ENCODE measurements at places on chromosomes 1 and 21. TPM values are rescaled to one million over a fixed set of nuclear protein-coding genes. Genes with fewer than 3 reads are reported as not detected.
A peak's percentile ranks its signal among the peaks of the same experiment; 100 is the strongest.

Gene QSOX1
- 505 TPM for total RNA-seq

Gene PBX1
- total RNA-seq, result 21.8 TPM

Gene OPTC
- total RNA-seq, result not detected

Gene FOXJ3
- 52.4 TPM for total RNA-seq

Gene TNFRSF4
- not detected for total RNA-seq

Gene AK5
- not detected for total RNA-seq

Gene AQP10
- total RNA-seq, result not detected

Gene DEPDC1
- 33.0 TPM for total RNA-seq

Gene TEX38
- not detected for total RNA-seq

Gene USH2A
- total RNA-seq, result not detected

DNA sequence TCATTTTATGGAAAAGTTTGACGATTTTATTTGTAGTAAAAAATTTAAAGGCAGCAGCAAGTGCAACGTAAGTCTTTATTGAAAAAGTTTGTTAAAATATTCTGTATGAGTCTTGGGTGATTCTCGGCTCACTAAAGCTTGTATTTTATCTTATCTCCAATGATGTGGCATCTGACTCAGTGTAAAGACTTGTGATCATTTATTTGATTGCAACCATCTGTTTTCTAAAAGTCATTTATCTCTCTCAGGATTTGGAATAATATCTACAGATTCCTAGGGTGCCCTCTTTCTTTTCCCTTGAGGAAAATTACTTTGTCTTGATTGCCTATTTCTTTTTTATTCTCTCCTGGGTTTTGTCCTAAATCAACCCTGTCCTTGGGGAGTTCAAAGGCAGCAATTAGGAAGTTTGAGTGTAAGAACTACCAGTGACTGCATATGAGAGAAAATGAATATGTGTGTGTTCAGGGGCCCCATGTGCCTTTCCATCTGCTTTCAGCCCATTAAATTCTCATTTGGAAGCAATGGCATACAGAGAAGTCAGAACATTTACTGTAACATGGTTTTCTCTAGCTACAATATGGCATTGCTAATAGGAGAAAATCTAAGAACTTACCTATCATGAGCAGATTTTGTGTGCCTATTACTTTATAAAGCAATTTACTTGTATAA lies 575.0 kb upstream of the CHRM3 start:
- DNase-seq, result no peak

DNA sequence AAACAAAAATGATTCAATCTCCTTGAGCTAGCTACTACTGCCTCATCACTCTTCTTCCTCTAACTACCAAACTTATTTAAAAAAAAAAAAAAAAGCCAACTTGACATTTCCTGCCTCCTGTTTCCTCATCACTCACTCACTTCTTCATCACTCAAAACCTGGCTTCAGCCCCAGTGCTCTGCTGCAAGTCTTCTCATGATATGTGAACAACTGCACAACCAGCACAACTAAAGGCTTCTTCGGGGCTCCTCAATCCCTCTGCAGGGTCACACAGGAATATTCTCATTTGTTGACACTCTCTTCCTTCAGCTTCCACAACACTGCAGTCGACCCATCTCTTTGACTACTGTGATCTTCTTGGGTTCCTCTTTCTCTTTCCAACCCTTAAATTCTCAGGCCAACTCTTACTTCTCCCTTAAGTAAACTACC lies 7.6 kb downstream of the MTF1 start:
- no peak for DNase-seq

- no peak for DNase-seq
These were observed 16.1 kb upstream of the MYCL start for GRCh38 chr1:39917825-39918224.

DNA sequence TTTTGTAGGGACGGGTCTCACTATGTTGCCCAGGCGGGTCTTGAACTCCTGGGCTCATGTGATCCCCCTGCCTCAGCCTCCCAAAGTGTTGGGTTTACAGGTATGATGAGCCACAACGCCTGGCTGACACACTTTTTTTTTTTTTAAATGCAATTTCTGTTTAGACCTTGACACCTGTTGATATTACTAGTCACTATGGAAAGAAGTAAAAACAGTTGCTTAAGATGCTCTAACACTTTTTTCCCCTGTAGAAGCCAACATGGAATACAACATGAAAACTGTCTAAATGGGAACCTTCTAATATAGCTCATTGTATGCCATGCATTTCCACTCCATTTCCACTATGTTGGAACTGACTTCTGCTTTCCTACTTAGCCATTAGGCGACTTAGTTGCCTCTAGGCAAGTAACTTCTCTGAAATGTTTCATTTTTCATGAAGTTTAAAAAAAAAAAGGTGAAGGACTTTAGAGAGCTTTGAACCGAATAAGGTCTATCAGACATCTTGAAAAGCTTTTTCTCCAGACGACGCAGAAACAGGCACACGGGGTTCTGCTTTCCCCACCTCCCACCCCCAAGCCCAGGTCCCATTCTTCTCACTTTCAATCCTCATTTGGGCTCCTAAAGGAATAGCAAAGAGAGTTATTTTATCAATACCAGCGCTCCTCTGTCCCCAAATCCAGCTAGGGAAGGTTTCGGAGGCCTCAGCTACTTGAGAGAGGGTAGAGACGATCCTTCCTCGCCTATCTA lies 648 bp upstream of the DR1 start:
- no peak for DNase-seq

GRCh38 chr21:21045518-21045917 lies 47.3 kb downstream of the NCAM2 start:
- no peak for DNase-seq

DNA sequence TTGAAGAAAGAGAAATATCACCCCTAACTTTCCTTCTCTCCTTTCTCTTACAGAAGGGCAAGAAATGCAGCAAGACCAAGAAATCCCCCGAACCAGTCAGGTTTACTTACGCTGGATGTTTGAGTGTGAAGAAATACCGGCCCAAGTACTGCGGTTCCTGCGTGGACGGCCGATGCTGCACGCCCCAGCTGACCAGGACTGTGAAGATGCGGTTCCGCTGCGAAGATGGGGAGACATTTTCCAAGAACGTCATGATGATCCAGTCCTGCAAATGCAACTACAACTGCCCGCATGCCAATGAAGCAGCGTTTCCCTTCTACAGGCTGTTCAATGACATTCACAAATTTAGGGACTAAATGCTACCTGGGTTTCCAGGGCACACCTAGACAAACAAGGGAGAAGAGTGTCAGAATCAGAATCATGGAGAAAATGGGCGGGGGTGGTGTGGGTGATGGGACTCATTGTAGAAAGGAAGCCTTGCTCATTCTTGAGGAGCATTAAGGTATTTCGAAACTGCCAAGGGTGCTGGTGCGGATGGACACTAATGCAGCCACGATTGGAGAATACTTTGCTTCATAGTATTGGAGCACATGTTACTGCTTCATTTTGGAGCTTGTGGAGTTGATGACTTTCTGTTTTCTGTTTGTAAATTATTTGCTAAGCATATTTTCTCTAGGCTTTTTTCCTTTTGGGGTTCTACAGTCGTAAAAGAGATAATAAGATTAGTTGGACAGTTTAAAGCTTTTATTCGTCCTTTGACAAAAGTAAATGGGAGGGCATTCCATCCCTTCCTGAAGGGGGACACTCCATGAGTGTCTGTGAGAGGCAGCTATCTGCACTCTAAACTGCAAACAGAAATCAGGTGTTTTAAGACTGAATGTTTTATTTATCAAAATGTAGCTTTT lies 2.4 kb downstream of the CCN1 start:
- no peak for DNase-seq

- no peak for DNase-seq
These were observed 148.7 kb downstream of the ZNF326 start for GRCh38 chr1:90143591-90143990.

DNA sequence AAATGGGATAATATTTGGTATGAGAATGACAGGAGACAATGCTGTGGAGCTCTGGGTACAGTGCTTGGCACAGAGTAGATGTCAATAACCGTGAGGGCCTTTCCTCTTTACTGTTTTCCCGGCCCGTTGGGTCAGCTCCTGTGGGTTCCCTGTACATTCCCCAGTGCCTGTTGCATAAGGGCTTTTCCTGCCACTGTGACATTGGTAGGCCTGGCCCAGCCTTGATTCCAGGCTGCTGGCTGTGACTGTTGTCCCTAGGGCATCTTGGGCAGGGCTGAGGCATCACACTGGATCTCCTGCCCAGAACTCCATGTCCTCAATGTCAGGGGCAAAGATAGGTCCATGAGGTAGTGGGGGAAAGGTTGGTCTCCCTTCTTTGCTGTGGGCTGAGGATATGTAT lies 25.8 kb upstream of the MYCL start:
- no peak for DNase-seq

- DNase-seq, result no peak
These were observed 38.3 kb upstream of the LAMC2 start for GRCh38 chr1:183147735-183148134.

DNA sequence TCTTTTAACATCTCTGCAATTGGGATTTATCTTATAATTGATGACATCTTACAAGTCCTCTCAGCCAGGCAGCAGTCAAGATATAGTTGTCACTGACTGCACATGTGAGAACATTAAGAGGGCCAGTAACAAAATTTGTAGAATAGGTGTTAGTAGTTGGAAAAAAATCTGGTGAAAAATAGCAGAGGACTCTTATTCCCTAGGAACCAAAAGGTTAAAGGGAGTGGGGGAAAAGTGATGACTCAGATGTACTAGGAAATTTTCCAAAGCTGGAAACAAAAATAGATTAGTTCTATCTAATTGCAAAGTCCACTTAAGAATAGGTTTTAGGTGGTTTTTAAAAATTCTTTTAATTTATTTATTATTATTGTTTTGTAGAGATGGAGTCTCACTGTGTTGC lies 3.6 kb downstream of the NUP210L start:
- DNase-seq, result no peak

- no peak for DNase-seq
These were observed 103.1 kb upstream of the CSF3R start for GRCh38 chr1:36585569-36586548.

GRCh38 chr1:204967451-204967850 lies 75.6 kb upstream of the CNTN2 start:
- DNase-seq, result no peak

GRCh38 chr1:92752719-92753118 lies 32.2 kb downstream of the EVI5 start:
- no peak for DNase-seq

GRCh38 chr1:40451238-40451585 lies 936 bp downstream of the ZFP69B start:
- DNase-seq, result no peak

- peak; percentile 9 for DNase-seq
These were observed 58.4 kb downstream of the ASH1L start for GRCh38 chr1:155504207-155504606.

- no peak for DNase-seq
These were observed 413 bp upstream of the C1orf232 start for GRCh38 chr1:26169198-26169554.

DNA sequence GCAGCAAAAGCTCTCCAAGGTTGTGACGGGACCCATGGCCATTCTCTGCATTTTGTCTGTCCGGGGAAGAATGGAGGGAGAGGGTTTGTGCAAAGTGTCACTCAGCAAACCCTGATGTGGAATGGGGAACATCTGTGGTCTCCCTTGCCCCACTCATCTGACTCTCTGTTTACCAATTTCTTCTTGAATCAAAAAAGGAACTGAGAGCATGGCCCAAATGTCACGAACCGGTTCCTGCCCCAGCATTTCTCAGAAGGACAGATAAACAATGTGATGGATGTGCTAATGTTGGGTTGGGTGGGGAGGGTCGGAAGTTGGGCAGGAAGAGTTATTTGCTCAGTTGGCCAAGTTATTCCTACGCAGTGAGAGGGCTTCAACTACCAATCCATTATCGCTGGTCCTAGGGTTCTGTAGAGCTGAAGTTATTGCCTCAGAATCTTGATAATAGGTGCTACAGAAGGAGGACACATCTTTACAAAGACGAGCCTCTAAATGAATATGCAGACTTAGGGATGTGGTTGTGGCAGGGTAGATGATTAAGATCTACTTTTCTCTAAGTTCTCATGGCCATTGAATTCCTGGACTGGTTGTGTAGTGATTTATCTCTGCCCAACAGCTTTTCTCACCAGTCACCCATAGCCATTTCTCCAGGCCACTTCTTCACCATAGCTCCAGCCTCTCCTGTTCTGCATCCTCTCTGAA lies 9.6 kb upstream of the DUSP12 start:
- no peak for DNase-seq

DNA sequence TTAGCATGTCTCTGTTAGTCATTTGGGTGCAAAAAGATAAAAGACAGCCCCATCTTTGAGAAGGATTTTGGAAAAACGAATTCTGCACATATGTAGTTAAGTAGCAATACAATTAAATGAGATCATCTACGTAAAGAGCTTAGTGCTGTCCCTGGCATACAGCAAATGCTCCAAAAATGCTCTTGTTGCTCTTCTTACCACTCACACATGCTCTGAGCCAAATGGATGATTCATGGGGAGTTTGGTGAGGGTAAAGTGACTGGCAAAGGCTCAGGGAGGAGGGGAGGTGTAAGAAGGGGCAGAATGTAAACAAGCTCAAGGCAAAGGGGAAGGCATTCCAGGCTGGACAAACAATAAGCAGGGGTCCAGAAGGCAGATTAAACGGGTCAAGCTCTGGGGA lies 191.9 kb downstream of the AK5 start:
- no peak for DNase-seq

DNA sequence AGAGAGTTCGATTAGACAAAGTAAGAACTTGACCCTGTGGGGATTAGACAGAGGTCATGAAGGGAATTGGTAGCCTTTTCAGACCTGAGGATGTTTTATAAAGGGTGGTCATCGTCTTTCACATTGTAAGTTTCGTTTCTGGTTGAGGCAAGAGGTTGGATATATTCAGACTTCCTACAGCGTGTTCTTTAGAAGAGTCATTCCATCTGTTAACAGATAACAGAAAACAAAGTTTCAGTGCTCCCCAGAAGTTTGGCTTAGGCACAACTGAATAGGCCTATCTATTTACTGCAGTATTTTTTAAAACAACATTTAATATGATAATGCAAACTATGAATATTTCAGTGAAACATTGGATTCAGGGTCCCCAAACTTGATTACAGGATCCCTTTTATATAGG lies 17.1 kb upstream of the IVNS1ABP start:
- no peak for DNase-seq

DNA sequence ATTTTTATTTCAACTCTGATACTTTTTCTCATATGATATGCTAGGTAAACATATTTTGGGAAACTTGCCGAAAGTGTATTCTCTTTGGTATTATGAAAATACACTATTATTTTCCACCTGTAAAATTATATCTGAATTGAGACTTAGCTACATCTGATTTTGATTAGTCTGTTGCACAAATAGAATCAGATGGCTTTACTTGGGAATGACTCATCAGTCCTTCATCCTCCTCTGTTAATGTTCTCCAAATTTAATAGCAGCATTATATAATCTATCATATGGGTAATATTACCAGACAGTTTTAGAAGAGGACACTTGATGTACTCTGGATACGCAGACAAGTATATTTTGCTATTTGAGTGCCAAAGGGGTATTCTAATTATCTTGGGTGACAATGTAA lies 245.3 kb downstream of the CTH start:
- DNase-seq, result no peak

GRCh38 chr1:22662318-22662717 lies 9.3 kb downstream of the C1QB start:
- peak; percentile 6 for DNase-seq

DNA sequence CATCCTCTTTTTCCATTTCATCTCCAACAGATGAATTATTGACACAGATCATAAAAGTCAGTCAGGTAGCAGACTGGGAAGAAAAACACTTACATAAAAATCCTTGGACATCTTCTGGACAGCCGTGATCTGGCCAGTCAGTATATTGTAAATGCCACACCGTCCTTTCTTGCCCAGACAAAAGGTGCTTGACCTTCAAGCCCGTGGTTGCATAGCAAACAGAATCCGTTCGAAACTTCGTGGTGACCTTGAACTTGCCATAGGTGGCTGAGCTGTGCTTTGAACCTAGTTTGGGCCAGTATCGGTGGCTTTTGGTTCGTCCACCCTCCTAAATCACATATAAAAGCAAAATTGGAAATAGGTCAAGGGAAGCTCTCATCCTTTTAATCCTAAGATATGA lies 88.4 kb downstream of the SMYD2 start:
- no peak for DNase-seq
